ENCODE measurements at places on chromosomes 11 and 22. TPM values are rescaled to one million over a fixed set of nuclear protein-coding genes. Genes with fewer than 3 reads are reported as not detected.
A peak's percentile ranks its signal among the peaks of the same experiment; 100 is the strongest.

- peaks cover 8% of the 10 kb centered on the region for H3K4me1 ChIP-seq
- H3K27me3 ChIP-seq = no peaks in the 10 kb centered on the region
- no peak overlapping the region for H3K4me3 ChIP-seq
- peak; percentile 28 for DNase-seq
These were observed 753.7 kb downstream of the NTM start for GRCh38 chr11:132123854-132124835.

GRCh38 chr11:30758946-30759504 lies 172.9 kb upstream of the MPPED2 start:
- no peak overlapping the region for H3K4me3 ChIP-seq
- H3K4me1 ChIP-seq = no peaks in the 10 kb centered on the region
- no peaks in the 10 kb centered on the region for H3K36me3 ChIP-seq
- DNase-seq = peak; percentile 22
- H3K27ac ChIP-seq = no peak overlapping the region

GRCh38 chr11:112255067-112255720 lies 5.5 kb downstream of the PLET1 start:
- H3K36me3 ChIP-seq = no peaks in the 10 kb centered on the region
- H3K27me3 ChIP-seq = no peaks in the 10 kb centered on the region
- H3K27ac ChIP-seq = no peak overlapping the region
- DNase-seq = no peak
- H3K4me3 ChIP-seq = no peak overlapping the region
- no peaks in the 10 kb centered on the region for H3K4me1 ChIP-seq

DNA sequence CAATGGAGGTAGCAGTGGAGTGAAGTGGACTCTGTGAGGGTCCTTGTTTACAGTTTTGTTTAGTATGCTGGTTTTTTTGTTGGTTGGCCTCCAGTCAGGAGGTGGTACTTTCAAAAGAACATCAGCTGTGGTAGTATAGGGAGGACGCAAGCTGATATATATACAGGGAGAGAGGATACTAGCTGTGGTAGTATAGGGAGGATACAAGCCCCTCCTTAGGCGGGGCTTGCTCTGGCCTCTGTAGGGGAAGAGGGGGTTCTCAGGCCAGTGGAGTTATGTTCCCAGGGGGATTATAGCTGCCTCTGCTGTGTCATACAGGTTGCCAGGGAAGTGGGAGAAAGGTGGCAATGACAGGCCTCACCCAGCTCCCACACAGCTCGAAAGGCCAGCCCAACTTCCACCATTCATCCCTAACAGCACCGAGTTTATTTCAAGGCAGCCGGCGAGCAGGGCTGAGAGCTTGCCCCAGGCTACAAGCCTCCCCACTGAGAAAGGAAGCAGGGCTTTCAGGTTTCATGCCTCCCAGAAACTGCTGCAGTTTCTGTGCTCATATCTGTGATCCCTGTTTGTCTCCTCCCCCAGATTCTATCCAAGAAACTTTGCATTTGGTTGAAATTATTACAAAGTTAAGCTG lies 10.4 kb downstream of the OR52E6 start:
- DNase-seq = no peak
- H3K36me3 ChIP-seq = no peaks in the 10 kb centered on the region

DNA sequence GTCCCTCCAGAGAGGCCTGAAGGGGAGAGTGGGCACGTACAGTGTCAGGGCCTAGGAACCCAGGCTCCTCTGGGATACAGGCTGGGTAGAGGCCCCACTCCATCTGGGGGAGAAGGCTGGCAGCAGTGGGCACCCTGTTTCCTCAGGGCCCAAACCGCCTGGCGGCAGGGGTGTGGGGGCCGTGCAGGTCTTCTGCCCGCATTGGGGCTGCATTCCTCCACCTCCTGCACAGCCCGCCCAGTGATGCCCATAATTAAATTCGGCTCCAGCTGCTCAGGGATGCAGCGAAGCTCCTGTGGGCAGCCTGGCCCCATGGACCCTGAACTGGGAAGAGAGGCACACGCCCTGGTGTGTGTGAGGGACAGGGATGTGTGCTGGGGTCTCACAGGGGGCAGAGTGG lies 35.4 kb downstream of the KCNQ1OT1 start:
- peaks cover 1% of the 10 kb centered on the region for H3K4me1 ChIP-seq
- peaks cover 5% of the 10 kb centered on the region for H3K36me3 ChIP-seq
- no peak overlapping the region for H3K27ac ChIP-seq
- no peak overlapping the region for H3K4me3 ChIP-seq

DNA sequence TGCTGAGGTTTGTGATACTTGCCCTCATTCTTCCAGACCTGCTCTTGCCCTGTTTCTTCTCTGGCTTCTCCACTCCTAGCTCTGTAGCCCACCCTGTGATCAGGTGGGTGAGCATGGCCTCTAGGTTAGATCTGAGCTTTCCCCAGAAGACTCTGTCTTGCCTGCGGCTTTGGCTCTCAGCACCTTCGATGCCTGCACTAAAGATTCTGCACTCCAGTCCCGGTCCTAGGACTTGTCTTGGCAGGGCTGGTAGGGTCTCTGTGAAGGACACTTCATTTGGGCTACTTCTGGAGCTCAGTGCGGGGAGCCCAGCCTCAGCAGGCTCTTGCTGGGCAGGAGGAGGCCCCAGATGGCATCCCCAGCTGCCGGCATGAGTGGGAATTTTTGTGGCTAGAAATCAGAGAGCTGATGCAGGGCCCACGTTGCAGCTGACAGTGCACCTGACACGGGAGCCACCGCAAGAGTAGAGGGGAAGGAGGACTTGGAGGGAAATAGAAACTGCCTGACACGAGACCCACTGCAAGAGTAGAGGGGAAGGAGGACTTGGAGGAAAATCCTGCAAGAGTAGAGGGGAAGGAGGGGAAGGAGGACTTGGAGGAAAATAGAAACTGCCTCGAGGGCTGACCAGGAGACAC lies 226.9 kb upstream of the B3GAT1 start:
- no peaks in the 10 kb centered on the region for H3K36me3 ChIP-seq
- DNase-seq = no peak
- H3K4me1 ChIP-seq = no peaks in the 10 kb centered on the region
- H3K27ac ChIP-seq = no peak overlapping the region

DNA sequence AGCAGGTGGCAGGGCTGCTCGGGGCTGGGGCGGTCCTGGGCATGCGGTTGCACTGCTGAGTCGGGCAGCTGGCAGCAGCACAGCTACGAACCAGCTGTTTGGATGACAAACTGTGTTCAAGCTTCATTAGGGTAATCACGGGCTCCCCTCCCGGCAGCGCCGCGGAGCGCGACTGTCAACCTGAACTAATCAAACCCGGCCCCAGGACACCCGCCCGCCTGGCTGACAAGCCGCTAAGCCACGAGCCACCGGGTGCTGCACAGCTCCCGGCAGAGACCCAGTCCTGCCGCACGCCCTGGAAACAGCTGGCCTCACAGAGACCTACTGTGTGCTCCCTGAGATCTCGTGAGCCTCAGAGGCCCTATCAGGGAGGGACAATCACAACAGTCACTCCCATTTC lies 60.6 kb upstream of the TCF20 start:
- H3K4me3 ChIP-seq = no peak overlapping the region
- H3K27ac ChIP-seq = no peak overlapping the region
- H3K36me3 ChIP-seq = no peaks in the 10 kb centered on the region
- no peak for DNase-seq
- H3K27me3 ChIP-seq = no peaks in the 10 kb centered on the region

DNA sequence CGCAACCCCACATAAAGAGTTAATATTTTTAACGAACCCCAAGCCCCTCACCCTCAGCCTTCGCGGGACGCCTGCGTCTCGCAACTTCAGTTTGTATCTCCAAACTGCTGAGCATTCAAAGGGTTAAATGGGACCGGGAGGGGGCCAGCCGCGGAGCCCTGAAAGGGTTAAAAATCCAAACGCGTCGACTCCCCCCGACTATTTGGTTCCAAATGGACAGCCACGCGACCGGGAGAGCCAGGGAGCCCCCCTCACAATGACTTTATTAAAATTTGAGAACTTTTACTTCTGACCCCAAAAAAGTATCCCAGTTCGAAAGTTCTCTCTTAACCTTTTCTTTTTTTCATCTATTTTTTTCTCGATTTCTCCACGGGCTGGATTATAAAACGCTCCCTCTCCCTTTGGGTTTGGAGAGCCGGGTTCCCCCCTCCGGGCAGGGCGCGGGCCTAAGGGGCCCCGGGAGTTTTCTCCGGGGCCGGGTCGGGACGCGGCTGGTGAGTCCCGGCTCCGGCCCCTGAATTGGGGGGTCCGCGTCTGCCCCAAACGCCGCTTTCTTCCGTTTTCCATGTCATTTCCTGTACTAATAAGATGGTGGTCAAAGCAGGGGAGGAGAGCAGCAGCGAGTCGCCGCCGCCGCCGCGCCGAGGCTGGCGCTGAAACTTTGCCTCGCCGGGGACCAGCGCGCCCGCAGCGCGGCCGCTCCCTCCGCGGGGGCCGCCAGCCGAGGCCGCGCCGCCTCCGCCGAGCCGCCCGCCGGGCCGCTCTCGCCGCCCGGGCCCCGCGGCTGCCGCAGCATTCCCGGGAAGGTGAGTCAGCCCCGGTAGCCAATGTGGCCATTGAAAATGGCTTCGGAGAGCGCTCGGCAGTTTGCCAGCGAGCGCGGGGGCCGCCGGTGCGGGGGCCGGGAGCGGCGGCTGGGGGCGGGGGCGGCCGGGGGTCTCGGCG lies at the start of gene PRDM11:
Gene PRDM11, plus strand, starts transcription at position 568 of the 945 bp plus-strand sequence. CDS start 35,128 bp downstream, outside the sequence.
- H3K27me3 ChIP-seq = no peaks in the 10 kb centered on the region
- peak; percentile 84 for DNase-seq
- peak within 1 kb of the TSS; percentile 93 for H3K27ac ChIP-seq
- peak within 1 kb of the TSS; percentile 91 for H3K4me3 ChIP-seq
- no peaks in the 10 kb centered on the region for H3K36me3 ChIP-seq

The PNPLA5 gene
- not detected for total RNA-seq

The PRR14L gene
- 45.3 TPM for total RNA-seq

DNA sequence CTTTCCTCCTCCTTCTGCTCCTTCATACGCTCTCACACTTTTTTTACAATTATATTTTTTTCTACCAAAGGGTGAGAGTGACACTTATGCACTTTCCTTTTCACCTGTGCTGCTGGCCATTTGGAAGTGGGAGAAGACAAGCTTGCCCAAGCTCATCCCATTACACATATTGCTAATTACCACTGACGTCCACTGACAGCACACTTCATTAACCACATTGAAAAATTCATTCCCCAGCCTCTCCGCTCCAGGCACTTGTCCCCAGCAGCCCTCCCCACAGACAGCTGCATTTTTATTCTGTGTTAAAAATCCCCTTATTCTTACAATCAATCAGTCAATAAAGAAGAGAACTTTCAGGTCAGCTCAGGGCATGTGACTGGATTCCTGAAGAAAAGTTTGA lies 175.1 kb downstream of the LRRC4C start:
- H3K27ac ChIP-seq = no peak overlapping the region
- no peak for DNase-seq
- no peaks in the 10 kb centered on the region for H3K4me1 ChIP-seq

The HMGXB4 gene
- 17.3 TPM for total RNA-seq

DNA sequence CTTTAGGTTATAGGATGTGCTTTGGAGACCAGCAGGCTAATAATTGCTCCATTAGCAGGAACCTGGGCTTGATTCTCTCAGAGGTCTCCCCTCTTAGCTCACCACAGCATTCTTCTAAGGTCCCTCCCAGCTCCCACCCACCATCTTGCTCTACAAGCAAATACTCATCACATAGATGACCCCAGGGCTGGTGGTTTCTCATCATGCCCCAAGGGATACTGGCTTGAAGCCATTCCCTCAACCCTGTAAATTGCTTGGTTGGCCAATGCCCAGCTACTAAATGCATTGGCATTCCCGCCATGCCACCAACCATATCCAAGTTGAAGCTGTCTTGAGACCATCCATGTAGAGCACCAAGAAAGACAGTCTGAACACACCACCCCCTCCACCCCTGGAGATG lies 130.2 kb upstream of the NCAM1 start:
- no peak overlapping the region for H3K4me3 ChIP-seq
- DNase-seq = no peak
- H3K36me3 ChIP-seq = no peaks in the 10 kb centered on the region
- no peaks in the 10 kb centered on the region for H3K27me3 ChIP-seq
- no peaks in the 10 kb centered on the region for H3K4me1 ChIP-seq

GRCh38 chr22:35502836-35503235 lies 37.8 kb upstream of the RASD2 start:
- H3K27ac ChIP-seq = no peak overlapping the region
- no peak for DNase-seq
- H3K27me3 ChIP-seq = no peaks in the 10 kb centered on the region
- H3K4me3 ChIP-seq = no peak overlapping the region
- no peaks in the 10 kb centered on the region for H3K36me3 ChIP-seq

- H3K27me3 ChIP-seq = no peaks in the 10 kb centered on the region
- no peaks in the 10 kb centered on the region for H3K4me1 ChIP-seq
- H3K4me3 ChIP-seq = no peak overlapping the region
These were observed 18.9 kb downstream of the LIMK2 start for GRCh38 chr22:31230871-31231621.

- no peaks in the 10 kb centered on the region for H3K27me3 ChIP-seq
- H3K27ac ChIP-seq = no peak overlapping the region
- no peak overlapping the region for H3K4me3 ChIP-seq
- peaks cover 3% of the 10 kb centered on the region for H3K4me1 ChIP-seq
- no peaks in the 10 kb centered on the region for H3K36me3 ChIP-seq
These were observed 86.5 kb downstream of the FAM76B start for GRCh38 chr11:95703049-95703448.

The KCNC1 gene
- total RNA-seq = 0.03 TPM

GRCh38 chr11:64778223-64778472 lies 194 bp downstream of the SF1 start:
- no peak for DNase-seq
- H3K4me1 ChIP-seq = peaks cover 6% of the 10 kb centered on the region
- H3K27ac ChIP-seq = peak overlapping the region; percentile 98
- no peaks in the 10 kb centered on the region for H3K27me3 ChIP-seq

GRCh38 chr11:71342951-71343827 lies 90.8 kb upstream of the SHANK2 start:
- H3K4me3 ChIP-seq = no peak overlapping the region
- H3K27me3 ChIP-seq = no peaks in the 10 kb centered on the region
- H3K36me3 ChIP-seq = no peaks in the 10 kb centered on the region
- H3K4me1 ChIP-seq = peaks cover 2% of the 10 kb centered on the region
- no peak overlapping the region for H3K27ac ChIP-seq
- peak; percentile 50 for DNase-seq

- no peak overlapping the region for H3K4me3 ChIP-seq
- H3K27me3 ChIP-seq = no peaks in the 10 kb centered on the region
- H3K27ac ChIP-seq = no peak overlapping the region
- H3K4me1 ChIP-seq = no peaks in the 10 kb centered on the region
- no peak for DNase-seq
These were observed 13.5 kb downstream of the CCDC81 start for GRCh38 chr11:86388198-86388597.

GRCh38 chr11:61706452-61707400 lies 26.5 kb downstream of the DAGLA start:
- no peaks in the 10 kb centered on the region for H3K4me1 ChIP-seq
- no peak overlapping the region for H3K4me3 ChIP-seq
- no peak for DNase-seq
- no peaks in the 10 kb centered on the region for H3K36me3 ChIP-seq
- H3K27ac ChIP-seq = no peak overlapping the region

The XPNPEP3 gene
- total RNA-seq = 22.5 TPM

GRCh38 chr11:126162306-126163030 lies 49.0 kb downstream of the RPUSD4 start:
- peaks cover 8% of the 10 kb centered on the region for H3K4me1 ChIP-seq
- H3K27me3 ChIP-seq = no peaks in the 10 kb centered on the region
- H3K4me3 ChIP-seq = no peak overlapping the region

Data from kidney (tissue), 22 donors.